ENCODE measurements at places on chromosomes 11 and 22. TPM values are rescaled to one million over a fixed set of nuclear protein-coding genes. Genes with fewer than 3 reads are reported as not detected.

Gene CALCB
- total RNA-seq: 0.67 TPM

DNA sequence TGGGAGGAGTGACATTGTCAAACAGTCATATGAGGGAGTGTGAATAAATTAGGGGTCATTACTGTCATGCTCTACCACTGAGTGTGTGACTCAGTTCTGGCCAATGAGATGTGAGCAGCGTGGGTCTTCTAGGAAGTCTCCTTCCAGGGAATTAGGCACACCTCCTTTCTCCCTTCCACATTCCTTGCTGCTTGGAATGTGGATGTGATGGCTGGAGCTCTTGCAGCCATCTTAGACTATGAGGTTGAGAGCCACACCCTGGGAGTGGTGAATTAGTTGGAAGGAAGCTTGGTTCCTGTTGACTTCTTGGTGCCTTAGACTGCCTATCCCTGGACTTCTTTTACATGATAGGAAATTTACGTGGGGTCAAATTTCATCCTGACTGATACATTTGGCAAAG, 36.5 kb upstream of the SMIM38 start:
- DNase-seq: no peak

GRCh38 chr22:42179616-42180015, 49.0 kb upstream of the CYP2D6 start:
- DNase-seq: peak; percentile 22

DNA sequence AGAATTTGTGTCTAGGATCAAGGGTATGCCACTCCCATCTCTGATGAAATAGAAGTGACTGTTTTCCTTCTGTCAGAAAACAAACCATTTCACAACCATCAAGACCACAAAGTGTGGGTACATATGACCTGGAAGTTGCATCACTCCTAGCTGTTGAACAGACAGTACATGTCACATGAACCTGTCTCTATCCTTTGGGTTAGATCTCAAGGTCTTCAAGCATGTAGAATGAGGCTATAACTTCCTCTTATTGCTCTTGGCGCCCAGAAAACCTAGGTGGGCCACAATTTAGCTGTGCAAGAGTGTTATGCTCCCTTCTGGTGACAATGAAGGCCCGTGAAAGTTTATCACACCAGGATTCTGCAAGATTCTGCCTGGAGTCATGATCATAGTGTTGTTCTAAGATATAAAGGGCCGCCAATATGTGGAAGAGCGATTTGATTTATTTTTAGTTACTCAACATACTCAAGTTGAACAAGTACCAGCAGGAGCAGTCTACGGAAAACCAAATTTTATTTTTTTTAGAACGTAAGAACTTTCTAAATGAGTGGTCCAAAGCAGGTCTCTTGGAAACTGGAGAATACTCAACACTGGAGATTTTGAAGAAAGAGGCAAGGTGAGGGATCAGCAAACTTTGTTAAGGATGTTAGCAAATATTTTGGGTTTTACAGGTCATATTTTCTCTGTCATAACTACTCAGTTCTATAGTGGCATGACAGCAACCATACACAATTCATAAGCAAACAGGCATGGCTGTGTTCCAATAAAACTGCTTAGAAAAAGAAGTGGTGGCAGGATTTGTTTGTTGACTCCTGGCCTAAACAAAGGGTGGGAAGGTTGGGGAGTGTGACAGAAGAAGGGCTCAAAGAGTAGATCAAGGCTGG, 101.8 kb downstream of the USP35 start:
- no peak for DNase-seq

- DNase-seq: no peak
Measured at GRCh38 chr11:72541257-72541974, 107.1 kb upstream of the CLPB start.

- no peak for DNase-seq
Measured at GRCh38 chr11:109795234-109795633, 298.0 kb upstream of the ZC3H12C start.

DNA sequence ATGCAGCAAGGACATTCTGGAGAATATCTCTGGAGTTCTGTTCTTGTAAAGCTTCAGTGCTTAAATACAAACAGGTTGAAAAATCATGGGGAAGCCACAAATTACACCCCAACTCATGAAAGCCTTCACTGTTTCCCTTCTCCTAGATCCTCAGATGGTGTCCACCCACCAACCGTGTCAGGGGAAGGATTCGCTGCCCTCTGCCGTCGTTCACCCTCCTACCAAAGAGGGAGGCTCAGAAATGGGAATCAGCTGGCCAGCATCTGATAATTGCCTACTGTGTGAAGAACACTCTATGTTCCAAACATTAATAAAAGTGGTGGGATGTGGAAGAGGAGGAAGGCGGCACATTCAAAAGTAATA, 7.4 kb upstream of the HEPACAM start:
- no peak for DNase-seq

GRCh38 chr22:44710474-44711240, 8.7 kb downstream of the PRR5 start:
- DNase-seq: peak; percentile 63

All from Peyer's patch (tissue), 4 donors.